ENCODE measurements at places on chromosomes 16 and 17.

GRCh38 chr17:50047488-50048126 lies 8.3 kb upstream of the ITGA3 start:
- no peak for DNase-seq

GRCh38 chr17:10115536-10115932 lies 82.9 kb downstream of the GAS7 start:
- DNase-seq, result no peak

DNA sequence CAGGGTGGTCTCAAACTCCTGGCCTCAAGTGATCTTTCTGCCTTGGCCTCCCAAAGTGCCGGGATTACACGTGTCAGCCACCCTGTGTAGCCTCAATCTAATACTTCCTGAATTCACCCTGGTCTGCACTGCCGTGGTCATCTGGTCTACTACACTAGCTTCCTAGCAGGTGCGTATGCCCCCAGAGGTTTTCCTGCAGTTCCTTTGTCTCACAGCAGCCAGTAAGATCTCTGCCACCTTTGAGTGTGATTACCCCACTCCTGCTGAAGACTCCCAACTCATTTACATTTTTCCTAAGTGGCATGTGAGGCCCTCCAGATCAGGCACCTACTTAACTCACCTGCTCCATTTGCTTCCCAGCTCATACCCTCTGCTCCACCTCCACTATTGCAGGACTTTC lies 5.1 kb upstream of the DDX19A start:
- DNase-seq, result no peak

- peak; percentile 43 for DNase-seq
Observed at GRCh38 chr17:72517413-72518158, 396.8 kb downstream of the SOX9 start.

DNA sequence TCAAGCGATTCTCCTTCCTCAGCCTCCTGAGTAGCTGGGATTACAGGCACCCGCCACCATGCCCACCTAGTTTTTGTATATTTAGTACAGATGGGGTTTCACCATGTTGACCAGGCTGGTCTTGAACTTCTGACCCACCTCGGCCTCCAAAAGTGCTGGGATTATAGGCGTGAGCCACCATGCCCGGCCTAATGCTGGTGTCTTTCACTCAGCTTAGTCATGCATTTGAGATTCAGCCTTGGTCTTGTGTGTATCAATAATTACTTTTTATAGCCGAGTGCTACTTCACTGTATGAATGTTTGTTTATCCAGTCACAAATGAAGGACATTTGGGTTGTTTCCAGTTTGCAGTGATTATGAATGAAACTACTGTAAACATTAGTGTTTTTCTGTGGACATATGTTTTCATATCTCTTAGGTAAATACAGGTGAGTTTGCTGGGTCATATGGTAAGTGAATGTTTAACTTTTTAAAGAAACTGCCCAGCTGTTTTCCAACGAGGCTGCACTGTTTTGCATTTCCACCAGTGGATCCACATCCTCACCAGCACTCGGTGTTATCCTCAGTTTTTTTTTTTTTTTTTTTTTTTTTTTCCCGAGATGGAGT lies 11.0 kb upstream of the PLCG2 start:
- DNase-seq, result peak; percentile 46

DNA sequence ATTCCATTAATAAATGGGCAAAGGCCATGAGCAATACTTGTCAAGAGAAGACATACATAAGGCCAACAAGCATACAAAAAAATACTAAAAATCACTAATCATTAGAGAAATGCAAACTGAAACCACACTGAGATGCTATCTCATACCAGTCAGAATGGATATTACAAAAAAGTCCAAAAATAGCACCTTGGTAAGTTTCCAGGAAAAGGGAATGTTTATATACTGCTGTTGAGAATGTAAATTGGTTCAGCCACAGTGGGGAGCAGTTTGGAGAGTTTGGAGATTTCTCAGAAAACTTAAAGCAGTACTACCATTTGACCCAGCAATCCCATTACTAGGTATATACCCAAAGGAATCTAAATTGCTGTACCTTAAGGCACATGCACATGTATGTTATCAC lies 467.7 kb downstream of the CDH11 start:
- no peak for DNase-seq

- DNase-seq, result no peak
Observed at GRCh38 chr16:77613095-77613494, 109.2 kb upstream of the NUDT7 start.

DNA sequence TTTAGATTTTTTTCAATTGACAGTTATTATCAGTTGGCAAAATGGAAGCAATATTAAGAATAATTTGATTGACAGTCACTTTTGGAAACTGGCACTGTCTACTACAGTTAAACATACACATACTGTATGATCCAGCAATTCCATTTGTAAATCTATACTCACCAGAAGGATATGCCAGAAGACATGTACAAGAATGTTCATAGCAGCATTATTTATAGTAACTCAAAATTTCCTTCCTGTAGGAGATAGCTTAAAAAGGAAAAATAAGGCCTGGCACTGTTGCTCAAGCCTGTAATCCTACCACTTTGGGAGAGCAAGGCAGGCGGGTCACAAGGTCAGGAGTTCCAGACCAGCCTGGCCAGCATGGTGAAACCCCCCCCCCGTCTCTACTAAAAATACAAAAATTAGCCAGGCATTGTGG lies 89.3 kb downstream of the VMP1 start:
- DNase-seq, result no peak

GRCh38 chr17:67050471-67051154 lies 6.3 kb downstream of the CACNG1 start:
- DNase-seq, result no peak

DNA sequence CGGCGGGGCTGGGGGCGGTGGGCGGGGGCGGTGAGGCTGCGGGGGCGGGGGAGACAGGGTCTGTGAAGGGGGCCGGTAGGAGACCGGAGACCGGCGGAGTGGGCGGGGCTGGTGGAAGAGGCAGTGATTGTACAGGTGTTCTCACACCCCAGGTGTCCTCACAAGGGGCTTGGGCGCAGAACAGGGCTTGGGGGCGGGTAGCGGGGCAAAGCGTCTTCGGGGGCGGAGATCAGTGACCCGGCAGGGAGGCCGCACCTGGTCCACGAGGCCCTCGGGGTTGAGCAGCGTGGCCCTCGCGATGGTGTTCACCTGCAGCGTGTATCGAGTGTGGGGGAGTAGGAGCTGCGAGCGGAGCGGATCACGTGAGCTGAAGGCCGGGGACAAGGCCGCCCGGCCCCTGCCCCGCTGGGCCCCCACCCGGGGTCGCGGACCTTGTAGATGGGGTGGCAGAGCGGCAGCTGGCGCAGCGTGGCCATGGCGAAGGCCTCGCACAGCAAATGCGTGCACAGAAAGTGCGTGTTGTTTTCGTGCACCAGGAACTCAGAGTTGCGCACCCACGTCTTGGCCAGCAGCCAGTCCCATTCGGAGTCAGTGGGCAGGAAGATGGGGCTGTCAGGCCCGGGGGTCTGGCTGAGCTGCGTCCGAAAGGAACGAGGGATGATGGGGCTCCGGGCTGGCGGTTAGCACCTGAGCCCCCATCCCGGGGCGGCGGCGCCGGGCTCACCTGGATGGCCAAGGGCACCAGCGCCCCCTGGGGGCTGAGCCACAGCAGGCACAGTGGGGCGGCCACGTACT lies 8.5 kb downstream of the ALOXE3 start:
- DNase-seq, result peak; percentile 73

- no peak for DNase-seq
Observed at GRCh38 chr17:80153004-80153403, 6.1 kb upstream of the EIF4A3 start.

Measured in NCI-H526 (cell line).